NCI-H1048 (cell line): ENCODE measurements at places on chromosomes 6 and 20.

DNA sequence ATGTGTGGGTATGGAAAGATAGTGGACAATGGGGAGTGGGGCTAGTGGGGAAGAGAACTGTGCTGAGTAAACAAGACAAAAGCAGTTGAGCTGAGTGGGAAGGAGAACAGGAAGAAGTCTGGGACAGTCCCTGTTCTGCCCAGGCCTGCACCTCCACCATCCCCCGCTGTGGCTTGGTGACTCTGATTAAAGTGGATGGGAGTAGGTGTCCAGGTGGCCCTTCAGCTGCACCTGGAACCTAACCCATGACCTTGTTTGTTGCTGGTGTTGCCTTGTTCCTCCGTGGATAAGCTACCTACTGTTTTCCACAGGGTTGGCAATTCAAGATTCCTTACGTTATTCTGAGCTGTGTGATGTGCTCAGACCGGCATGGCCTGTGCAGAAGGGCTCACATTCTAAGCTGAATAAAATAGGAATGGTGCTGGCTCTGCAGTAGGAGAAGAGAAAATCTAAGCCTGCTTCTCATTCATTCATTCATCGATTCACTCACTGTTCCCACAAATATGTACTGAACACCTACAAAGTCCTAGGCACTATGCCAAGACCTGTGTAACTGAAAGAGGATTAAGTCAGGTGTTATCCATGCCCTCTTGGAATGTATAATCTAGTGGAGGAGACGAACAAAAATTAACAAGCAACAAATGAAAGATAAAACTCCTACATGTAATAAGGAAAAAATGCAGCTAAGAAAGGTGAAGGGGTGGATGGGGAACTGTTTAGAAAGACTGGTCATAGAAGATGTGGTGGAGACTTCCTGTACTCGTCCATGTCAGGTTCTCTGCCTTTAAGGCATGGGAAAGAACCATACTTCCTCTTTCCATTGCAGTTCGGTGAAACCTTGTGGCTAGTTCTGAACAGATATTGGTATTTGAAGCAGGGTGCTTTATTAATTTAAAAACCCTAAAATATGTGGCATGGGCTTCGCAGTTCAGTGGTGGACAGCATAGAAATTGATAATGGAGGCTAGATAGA lies 10.1 kb upstream of the CALHM6 start:
- no peak for DNase-seq

- no peak for DNase-seq
Measured at GRCh38 chr20:40606237-40606636, 82.8 kb downstream of the MAFB start.

GRCh38 chr6:96017070-96017359 lies 1.2 kb downstream of the FUT9 start:
- DNase-seq = no peak

- DNase-seq = no peak
Measured at GRCh38 chr6:166485651-166486535, 100.6 kb downstream of the RAMACL start.

DNA sequence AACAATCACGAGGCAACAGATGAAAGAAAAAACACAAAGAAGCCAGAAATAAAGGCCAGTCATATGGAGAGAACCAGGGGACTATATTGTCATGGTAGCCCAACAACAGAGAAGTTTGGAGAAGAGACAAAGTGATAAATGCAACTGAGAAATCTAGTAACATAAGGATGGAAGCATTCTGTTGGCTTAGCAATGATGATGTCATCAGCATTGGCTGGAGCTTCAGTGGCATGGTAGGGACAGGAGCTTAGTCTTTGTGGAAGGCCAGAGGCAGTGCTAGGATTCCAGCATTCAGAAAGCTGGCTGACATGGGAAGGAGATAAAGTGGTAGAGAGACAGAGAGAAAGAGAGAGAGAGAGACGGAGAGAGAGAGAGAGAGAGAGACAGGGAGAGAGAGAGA lies 276.4 kb downstream of the TRDN start:
- DNase-seq = no peak

DNA sequence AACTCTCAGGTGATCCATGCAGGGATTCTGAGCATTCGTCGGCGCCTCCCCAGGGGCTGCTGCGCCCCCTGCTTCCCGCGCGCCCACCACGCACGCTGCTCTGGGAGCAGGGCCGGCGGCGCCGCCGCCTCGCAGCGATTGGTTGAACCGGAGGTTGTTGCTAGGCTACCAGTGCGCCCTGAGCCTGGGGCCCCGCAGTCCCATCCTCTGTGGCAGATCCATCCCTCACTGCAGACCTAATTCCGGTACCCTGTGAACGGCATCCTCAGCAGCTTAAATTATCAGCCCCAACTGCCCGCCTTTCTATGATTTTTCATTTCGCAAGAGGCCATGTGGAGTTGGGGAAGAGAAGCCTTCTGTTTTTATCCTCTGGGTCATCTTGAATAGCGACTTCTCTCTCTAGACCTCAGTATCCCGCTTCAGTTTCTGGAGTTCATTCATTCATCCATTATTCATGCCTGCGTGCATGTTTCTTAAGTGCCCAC lies 15.4 kb downstream of the PNPLA1 start:
- DNase-seq = no peak

DNA sequence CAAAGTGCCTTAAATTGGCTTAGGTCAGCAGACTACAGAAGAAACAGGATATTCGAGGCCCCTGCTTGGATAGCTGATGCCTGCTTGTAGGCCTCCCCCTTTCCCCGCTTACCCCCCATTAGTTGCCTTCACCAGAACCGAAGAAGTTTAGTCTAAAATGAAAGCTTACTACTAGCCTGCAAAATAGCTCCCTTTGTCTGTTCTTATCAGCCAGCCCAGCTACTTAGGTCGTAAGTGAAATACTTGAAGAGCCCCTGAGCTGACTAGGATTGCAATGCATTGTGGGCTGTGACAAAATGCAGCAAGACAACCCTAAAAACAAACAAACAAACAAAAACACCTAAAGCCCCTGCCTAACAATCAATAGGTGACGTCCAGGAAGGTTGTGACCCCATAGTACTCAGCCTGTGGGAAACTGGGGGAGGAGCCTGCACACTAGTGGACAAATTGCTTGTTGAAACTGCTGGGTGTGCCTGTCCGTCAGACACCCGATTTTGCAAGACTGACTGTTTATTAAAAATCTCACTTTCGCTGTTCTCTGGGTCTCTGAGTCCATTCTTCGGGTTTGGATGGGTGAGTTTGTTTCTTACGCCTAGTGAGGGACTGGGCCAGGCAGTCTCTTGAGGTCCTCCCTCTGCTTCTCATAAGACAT lies 105.0 kb upstream of the DUSP22 start:
- DNase-seq = no peak

DNA sequence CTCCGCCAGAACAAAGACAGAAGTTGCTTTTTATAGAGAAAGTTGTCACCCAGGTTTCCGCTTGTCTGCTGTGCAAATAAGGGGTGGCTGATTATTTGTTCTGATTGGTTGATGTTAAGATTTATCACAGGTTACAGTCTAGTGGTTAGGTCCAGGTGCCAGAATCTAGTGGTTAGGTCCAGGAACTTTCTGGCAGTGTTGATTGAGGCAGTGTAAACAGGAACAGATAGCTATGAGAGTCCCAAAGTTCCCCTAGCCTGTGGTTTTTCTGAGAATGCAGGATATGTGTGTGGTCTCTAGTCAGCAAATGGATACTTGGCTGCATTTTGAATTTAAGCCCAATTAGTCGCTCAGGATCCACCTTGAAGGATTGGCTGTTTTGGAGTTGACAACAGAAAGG lies 148.0 kb downstream of the TMEM200A start:
- no peak for DNase-seq
